NCI-H524 treated with DMSO at 0.1 percent for 48 hours (cell line): ENCODE measurements at places on chromosomes 7 and 10.

- no peak for DNase-seq
These were observed 243.8 kb downstream of the DYNC1I1 start for GRCh38 chr7:96016056-96016586.

GRCh38 chr7:111780527-111780926 lies 218.2 kb upstream of the IMMP2L start:
- DNase-seq = no peak

DNA sequence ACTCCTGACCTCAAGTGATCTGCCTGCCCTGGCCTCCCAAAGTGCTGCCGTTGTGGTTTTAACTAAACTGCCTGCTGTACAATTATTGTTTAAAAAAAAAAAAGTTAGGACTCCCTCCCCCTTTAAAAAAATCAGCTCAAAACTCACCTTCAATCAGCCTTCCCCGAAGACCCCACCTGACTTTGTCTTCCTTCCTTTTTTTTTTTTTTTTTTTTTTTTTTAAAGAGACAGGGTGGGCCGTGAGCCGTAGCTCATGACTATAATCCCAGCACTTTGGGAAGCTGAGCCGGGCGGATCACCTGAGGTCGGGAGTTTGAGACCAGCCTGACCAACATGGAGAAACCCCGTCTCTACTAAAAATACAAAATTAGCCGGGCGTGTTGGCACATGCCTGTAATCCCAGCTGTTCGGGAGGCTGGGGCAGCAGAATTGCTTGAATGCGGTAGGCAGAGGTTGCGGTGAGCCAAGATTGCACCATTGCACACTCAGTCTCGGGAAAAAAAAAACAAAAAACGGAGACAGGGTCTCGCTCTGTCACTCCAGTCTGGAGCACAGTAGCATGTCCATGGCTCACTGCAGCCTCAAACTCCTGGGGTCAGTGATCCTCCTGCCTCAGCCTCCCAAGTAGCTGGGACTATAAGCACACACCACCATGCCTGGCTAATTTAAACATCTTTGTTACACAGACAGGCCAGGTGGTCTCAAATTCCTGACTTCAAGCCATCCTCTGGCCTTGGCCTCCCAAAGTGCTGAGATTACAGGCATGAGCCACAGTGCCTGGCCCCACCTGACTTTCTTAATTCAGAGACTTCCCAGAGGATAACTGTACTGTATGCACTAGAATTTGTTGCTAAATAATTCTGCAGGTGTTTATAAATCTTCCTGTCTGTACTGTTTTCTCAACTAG lies 3.2 kb downstream of the FIS1 start:
- no peak for DNase-seq

DNA sequence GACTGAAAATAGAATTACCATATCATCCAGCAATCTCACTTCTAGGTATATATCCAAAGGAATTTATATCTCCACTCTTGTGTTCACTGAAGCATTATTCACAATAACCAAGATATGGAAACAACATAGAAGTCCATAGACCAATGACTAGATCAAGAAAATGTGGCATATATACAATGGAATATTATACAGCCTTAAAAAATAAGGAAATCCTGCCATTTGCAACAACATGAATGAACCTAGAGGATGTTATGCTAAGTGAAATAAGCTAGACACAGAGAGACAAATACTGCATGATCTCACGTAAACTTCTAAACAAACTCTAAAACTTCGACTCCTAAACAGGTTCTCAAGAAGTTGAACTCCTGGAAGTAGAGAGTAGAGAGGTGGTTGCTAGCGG lies 254.5 kb downstream of the SKIDA1 start:
- DNase-seq = no peak
